ENCODE measurements at places on chromosomes 5 and 9.

GRCh38 chr9:76591256-76591950 is 132.4 kb downstream of the GCNT1 start:
- DNase-seq = no peak

- no peak for DNase-seq
Observed at GRCh38 chr9:115759426-115759825, 394.2 kb upstream of the PAPPA start.

- no peak for DNase-seq
Observed at GRCh38 chr9:89597711-89598362, 7.0 kb upstream of the GADD45G start.

GRCh38 chr5:79847561-79847960 is 143.5 kb downstream of the MTX3 start:
- DNase-seq = no peak

- DNase-seq = peak; percentile 88
Observed at GRCh38 chr5:90096415-90097081, 313.0 kb downstream of the CETN3 start.

GRCh38 chr9:99509065-99509745 is 287.1 kb downstream of the SEC61B start:
- no peak for DNase-seq

- no peak for DNase-seq
Observed at GRCh38 chr9:26131886-26132285, 453.6 kb upstream of the TUSC1 start.

- DNase-seq = no peak
Observed at GRCh38 chr9:121646992-121647391, 4.4 kb upstream of the DAB2IP start.

- DNase-seq = no peak
Observed at GRCh38 chr5:141518618-141519015, 29.7 kb downstream of the PCDHGC5 start.

DNA sequence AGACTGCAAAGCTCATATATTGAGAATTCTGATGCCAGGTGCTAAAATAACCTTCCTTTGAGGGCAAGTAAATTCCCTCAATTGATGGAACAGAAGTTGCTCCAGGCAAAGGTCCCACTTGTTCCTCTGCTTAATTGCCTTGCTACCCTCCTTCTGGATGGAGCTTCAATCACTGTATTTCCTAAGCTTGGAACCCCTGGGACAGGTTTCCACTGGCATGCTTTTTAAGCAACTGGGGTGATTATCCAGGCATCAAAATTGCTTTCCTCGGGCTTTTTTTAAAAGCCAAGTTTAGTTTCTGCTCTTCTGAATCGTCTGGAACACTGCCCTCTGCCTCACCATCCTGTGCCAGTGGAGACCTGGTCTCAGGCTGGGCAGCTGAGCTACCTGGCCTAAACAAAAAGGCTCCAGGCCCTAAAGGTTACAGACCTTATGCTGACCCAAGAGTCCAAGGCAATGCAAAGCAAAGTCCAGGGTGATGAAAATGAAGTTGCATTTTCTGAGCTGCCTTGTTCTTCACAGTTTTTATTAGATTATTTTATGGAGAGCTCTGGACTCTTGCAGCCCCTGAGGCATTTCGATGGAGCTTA is 167.9 kb upstream of the CD180 start:
- DNase-seq = no peak

- DNase-seq = no peak
Observed at GRCh38 chr9:70811638-70812037, 309.8 kb downstream of the TRPM3 start.

GRCh38 chr9:127422133-127422782 is 1.9 kb upstream of the ZNF79 start:
- no peak for DNase-seq

DNA sequence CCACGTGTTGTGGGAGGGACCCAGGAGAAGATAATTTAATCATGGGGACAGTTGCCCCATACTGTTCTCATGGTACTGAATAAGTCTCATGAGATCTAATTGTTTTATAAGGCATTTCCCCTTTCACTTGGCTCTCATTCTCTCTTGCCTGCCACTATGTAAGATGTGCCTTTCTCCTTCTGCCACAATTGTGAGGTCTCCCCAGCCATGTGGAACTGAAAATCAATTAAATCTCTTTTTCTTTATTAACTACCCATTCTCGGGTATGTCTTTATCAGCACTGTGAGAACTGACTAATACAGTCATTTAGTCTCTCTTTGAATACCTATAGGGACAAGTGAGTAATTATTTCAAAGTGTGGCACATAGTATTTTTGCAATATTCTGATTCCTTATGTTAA is 269.2 kb upstream of the SMARCA2 start:
- DNase-seq = no peak

DNA sequence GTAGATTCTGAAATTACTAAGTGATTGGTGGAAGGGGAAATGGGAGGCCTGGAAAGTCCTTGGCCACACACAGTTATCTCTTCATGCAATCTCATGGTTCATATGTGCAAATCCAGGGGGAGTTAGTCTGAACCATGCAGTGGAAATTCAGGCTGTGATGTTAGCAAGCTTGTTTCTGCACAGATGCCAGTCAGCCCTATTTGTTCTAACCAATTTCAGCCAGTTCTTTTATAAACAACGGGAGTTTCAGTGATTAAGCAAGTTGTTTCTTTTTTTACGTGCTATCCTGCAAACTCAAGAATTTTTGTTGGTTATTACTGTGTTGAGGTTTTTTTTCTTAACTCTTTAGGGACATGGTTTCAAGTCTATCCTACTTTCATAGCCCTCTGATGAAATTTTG is 298.0 kb downstream of the FER start:
- no peak for DNase-seq

DNA sequence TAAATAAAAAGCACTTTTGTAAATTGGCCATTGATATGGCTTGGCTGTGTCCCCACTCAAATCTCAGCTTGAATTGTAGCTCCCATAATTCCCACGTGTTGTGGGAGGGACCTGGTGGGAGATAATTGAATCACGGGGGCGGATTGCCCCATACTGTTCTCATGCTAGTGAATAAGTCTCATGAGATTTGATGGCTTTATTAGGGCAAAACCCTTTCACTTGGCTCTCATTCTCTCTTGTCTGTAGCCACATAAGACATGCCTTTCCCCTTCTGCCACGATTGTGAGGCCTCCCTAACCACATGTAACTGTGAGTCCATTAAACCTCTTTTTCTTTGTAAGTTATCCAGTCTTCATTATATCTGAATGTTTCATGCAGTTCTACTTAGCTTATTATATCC is 153.2 kb downstream of the TARS1 start:
- no peak for DNase-seq

DNA sequence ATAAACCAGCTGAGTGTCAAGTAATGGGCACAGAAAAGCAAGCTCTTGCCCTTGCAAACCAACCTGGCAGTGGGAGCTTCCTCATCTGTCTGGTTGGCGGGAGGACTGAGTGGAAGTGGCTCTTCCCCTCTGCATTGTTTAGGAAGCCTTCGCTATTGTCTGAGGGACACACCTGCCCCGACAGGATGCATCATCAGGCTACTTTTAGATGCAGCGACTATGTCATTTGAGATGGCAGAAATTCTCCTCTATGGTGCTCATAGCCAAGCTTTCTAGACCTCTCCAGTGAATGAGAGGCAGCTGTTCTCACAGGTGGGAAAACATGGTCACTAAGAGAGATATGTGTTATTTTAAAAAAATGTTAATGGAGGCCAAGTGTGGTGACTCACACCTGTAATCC is 104.0 kb downstream of the DOCK8 start:
- DNase-seq = no peak

- DNase-seq = no peak
Observed at GRCh38 chr5:151070449-151070848, 10.4 kb downstream of the TNIP1 start.

DNA sequence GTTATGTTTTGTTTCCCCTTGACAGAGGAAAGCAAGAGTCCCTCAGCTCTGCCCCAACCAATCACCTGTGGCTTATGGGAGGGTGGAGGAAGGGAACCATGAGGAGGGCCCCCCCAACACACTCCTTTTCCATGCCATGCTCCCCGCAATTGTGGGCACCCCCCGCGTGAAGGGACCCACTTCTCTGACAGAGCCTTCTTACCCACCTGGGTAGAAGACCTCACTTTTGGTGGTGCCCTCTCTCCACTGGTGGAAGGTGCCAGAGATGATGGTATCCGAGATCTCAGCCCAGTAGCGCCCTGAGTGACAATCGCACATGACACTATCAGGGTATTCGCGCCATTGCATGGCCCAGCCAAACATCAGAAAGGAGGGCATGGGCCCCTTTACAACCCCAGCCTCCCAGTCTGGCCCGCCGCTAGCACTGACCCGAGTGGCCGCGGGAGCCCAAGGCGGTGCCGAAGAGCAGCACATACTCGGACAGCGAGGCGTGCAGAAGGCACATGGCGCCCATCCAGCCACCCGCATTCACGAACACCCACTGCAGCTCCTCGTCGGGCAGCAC is 714 bp downstream of the SIGMAR1 start:
- DNase-seq = no peak

All from epithelial cell of prostate (primary cell).